Activated naive CD4-positive, alpha-beta T cell (primary cell): ENCODE measurements at places on chromosomes 6 and 20.

GRCh38 chr20:20201124-20201523 lies 148.8 kb downstream of the CFAP61 start:
- no peak for DNase-seq

DNA sequence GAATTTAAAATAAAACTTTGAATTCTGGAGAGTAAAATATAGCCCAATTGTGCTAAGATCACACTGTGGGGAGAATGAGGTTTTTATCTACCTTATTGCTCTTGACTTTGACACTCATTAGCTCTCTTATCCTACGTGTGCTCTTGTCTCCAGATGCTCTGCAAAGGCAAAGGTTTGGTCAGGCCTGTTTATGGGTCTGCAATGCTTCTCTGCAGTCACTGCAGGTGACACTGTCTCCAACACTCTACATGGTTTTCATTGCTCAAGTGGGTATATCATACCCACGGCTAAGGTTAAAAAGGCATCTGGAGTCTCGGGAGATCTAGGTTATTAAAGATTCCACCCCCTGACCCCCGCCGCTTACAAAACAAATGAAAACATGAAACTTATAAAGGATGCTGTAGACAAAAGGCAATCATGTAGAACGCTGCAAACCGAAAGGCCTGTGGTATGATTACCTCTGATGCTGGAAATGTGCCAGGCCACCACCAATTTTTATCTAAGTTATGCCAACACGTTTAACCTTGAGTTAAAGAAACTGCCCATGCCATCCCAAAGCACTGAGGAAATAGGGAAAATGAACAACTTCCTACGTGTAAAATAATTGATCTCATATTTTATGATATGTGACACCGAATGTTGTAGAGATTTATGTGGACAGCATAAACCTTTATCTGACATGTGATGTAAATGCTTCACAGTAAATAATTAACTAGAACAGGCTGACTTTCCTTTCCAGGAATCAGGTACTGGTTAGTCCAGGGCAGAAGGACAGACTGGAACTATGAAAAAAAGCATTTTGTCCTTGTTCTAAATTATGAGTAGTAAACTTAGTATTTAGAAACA lies 238.2 kb upstream of the NOX3 start:
- no peak for DNase-seq

GRCh38 chr6:156131221-156131903 lies 645.8 kb upstream of the ARID1B start:
- no peak for DNase-seq

- no peak for DNase-seq
Measured at GRCh38 chr6:161303628-161304340, 29.9 kb upstream of the AGPAT4 start.

DNA sequence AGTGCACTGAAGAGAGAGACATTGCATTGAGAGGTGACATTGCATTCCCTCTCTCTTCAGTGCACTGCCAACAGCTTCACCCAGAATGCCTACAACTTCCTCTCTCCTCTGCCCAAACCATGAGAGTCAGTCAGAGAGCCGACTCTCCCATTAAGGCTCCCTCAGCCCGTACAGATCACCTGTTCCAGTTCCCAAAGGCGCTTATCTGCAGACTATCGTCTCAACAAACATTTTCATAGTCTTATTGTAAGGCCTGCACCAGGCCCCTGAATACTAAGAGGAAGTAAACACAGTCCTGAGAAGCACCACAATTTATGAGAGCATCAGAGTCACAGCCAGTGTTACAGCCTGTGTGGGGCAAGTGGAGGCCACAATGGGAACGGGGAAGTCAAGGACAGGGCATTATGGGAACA lies 53.7 kb downstream of the GFOD1 start:
- DNase-seq, result no peak

DNA sequence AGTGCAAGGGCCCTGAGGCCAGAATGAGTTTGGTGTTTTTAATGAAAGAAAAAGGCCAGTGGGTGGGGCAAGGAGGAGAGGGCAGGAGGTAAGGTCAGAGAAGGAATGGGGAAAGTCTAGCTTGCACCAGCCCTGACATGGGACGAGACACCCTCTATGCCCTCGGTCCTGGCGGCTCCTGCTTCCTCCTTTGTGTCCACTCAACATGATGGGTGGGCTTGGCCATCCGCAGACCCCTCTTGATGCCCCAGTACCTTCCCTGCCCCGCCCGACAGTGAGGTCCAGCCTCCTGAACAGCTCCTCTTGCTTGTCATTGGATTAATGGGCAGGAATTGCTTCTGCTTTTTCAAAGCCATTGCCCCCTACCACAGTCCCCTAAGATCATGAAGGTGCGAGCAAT lies 33.6 kb upstream of the ANGPT4 start:
- DNase-seq, result no peak

GRCh38 chr6:26578279-26578678 lies 18.5 kb upstream of the ABT1 start:
- no peak for DNase-seq

DNA sequence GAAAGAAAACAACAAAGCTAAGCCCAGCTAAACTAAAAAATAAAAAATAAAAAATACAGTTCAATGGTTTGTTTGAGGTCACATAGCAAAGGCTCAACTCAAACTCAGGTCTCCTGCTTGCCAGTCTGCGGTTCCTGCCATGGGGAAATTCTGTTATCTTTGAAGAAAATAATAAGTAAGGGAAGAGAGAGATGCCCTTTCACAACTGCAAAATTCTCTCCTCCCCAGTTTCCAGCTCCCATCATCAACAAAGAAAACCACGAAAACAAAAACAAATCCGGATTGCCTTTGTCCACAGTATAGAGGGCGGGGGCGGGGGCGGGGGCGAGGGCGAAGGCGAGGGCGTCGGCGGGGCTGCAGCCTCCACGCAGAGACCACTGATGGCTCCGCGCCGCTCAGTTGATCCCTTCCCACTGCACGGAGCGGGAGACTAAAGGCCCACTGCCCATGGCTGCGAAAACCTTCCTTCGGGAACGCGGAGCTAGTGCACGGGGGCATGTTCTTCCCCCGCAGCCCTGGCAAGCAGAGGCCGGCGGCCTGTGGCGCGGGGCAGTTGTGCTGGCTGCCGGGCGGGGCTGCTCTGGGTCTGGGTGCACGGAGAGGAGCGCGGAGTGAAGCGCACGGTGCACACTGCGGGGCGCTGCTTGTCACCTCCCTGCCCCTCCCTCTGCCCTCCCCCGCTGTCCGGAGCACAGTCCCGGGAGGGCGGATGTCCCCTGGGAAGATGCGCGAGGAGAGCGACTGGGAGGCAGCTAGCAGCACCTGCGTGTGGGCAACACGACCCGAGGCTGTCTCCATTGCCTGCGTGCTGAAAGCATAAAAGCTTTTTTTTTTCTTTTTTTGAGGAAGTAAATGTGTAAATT lies 54.1 kb upstream of the TPD52L1 start:
- DNase-seq, result no peak

- DNase-seq, result no peak
Measured at GRCh38 chr6:21436625-21437024, 156.9 kb upstream of the SOX4 start.

DNA sequence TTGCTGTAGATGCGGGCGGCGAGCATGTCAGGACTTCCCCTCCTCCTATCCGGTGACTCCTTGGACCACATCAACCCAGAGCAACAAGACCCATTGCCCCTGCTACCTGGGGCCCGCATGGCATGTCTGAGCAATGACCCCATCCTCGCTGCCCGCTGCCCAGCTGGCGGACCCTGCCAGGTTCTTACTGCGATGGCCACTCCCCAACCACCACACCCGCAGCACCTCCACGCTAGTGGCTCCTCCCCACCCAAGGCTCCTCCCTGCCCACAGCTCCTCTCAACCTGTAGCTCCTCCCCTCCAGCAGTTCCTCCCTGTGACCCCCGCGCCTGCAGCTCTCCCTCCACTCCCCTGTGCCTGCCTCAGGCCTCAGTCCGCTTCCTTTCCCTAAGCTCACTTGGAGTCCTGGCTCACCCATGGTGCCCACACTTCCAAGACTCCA lies 17.6 kb upstream of the SERPINB9 start:
- no peak for DNase-seq

GRCh38 chr6:158687506-158687905 lies 37.7 kb downstream of the SYTL3 start:
- DNase-seq, result no peak

DNA sequence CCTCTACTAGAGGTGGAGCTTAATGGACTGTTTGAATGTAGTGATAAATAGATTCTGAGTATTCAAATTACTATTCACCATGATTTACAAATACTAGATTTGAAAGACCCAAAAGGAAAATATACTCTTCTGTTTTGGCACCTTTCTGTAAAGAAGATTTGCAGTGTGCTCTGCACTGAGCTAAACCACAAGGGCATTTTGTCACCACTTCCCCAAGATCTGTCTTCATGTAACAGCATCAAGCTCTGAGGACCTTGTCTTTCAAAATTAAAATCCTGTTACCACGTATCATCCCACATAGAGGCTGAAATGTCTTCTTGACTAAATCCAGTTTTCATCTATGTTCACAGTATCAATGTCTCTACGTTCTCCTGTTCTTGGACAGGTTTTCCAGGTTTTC lies 3.3 kb upstream of the PGK2 start:
- no peak for DNase-seq
